B cell (primary cell): ENCODE measurements at places on chromosomes 7 and 10. TPM values are rescaled to one million over a fixed set of nuclear protein-coding genes. Genes with fewer than 3 reads are reported as not detected.

The TYW1B gene
- total RNA-seq, result 9.4 and 9.5 TPM in 2 replicates

The RBM20 gene
- not detected in 2 replicates for total RNA-seq

The NPY4R gene
- not detected in 2 replicates for total RNA-seq

The LRRC61 gene
- total RNA-seq, result 12.8 and 15.5 TPM in 2 replicates

The INHBA gene
- total RNA-seq, result not detected in 2 replicates

The SERPINE1 gene
- 0.07 TPM in 1 of 2 replicates, not detected in the other for total RNA-seq

The FOXP2 gene
- total RNA-seq, result not detected in 2 replicates

The VGF gene
- 0.12 and 0.17 TPM in 2 replicates for total RNA-seq

The TBRG4 gene
- 111 and 116 TPM in 2 replicates for total RNA-seq

The TMEM106B gene
- 28.3 and 30.2 TPM in 2 replicates for total RNA-seq

The HELLS gene
- 26.0 and 27.4 TPM in 2 replicates for total RNA-seq

The CELF2 gene
- total RNA-seq, result 112 and 114 TPM in 2 replicates

The ANKRD1 gene
- not detected in 2 replicates for total RNA-seq

The RPEL1 gene
- total RNA-seq, result not detected in 2 replicates

DNA sequence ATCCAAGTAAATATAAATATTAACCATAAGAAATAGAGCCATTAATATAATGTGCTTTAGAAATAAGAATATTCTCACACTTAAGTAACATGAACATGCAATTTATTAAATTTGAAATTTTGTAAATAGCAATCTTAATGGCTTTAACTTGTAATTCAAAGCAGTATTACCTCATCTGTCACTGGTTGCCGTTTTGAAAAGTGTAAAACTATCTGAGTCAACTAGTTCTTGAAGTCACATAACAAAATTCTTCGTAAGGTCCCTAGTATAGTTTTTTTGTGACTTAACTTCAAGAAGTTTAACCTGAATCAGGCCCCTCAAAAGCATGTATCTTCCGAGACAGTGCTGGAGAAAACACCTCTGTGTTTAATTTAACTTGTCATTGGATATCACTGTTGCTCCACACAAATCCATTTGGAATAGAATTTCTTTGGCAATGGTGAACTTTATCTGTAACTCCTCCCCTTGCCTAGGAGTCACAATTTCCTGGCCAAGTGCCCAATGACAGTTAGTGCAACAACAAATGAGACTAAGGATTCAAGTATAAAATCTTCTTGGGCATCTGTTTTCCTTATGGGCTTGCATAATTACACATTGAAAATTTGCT, 47.1 kb downstream of the NT5C2 start:
- no peak for DNase-seq

- peak; percentile 52 for DNase-seq
These were observed 99.3 kb downstream of the FAM53B start for GRCh38 chr10:124644771-124645415.

DNA sequence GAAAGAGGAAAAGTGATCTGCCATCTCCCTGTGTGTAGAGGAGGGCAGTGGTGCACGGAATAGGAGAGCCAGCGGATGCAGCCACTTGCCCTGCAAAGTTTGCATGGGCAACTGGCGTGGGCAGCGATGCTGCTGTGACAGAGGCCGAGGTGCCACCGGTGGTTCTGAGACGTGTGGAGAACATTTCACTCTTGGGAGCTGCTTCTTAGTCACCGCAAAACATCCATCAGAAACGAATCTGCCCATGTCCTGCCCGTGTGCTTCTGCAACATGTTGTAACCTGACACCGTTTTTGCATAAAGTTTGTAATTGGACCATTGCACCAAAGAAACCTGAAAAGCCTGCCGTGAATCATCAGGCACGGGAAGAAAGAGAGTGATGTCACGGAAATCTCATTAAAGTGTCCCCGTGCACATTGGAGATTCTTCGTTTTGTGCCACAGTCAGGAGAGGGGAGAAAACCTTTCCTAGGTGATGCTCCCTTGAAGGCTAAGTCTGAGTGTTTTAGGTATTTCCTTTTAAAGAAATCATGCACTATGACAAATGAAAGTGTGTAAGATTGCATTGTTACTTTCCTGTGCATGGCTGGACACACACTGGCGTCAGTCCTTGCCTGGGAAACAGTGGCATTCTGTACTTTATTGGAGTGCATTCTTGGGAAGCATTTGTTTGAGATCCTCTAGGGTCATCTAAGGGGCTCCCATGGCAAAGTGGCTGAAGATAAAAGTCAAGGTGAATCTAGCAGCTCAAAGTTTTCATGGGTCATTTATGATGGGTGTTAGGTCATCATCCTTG, 302.6 kb downstream of the KLF6 start:
- peak; percentile 17 for DNase-seq

GRCh38 chr10:103747193-103747865, 108.0 kb downstream of the SH3PXD2A start:
- DNase-seq, result no peak

DNA sequence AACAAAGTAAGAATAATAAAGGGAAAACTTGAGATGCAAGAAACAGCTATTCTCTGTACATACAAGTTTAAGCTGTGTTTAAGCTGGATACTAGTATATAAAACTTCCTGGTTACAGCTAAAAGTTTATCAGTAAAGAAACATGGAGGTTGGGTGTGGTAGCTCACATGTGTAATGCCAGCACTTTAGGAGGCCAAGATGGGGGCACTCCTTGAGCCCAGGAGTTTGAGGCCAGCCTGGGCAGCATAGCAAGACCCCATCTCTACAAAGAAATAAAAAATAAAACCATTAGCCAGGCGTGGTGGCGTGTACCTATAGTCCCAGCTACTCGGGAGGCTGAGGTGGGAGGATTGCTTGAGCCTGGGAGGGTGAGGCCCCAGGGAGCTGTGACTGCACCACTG, 3.2 kb downstream of the RSU1 start:
- no peak for DNase-seq

- no peak for DNase-seq
These were observed 113.6 kb upstream of the MYO3A start for GRCh38 chr10:25820472-25820871.

DNA sequence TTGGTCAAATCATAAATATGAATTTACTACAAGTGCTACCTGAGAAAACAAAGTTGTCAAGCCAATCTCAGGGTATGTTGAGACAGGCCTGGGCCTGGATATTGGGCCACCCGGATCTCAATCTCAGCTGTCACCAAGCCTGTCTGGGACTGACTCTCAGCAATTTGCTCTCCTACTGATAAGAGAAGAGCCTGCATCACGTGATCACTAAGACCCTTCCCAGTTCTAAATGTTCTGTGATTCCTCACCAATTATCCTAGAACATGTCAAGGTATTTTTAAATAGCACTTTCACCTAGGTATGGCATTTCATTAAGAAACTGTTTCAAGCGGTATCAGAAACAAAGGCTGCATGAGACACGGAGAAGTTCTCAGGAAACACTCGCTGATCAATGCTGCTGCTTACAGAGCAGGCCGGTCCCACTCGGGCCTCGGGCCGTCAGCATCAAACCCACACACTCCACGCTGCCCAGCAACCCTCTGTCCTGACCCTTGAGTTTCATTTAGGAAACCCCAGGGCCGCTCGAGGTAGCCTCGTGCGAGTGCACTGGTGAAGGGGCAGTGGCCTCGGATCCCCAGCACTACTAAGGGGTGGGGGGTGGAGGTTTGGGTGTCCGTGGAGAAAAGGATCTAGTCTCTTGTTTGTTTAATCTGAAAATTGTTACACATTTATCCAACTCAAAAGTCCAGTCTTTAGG, 4.1 kb downstream of the KLF6 start:
- no peak for DNase-seq

DNA sequence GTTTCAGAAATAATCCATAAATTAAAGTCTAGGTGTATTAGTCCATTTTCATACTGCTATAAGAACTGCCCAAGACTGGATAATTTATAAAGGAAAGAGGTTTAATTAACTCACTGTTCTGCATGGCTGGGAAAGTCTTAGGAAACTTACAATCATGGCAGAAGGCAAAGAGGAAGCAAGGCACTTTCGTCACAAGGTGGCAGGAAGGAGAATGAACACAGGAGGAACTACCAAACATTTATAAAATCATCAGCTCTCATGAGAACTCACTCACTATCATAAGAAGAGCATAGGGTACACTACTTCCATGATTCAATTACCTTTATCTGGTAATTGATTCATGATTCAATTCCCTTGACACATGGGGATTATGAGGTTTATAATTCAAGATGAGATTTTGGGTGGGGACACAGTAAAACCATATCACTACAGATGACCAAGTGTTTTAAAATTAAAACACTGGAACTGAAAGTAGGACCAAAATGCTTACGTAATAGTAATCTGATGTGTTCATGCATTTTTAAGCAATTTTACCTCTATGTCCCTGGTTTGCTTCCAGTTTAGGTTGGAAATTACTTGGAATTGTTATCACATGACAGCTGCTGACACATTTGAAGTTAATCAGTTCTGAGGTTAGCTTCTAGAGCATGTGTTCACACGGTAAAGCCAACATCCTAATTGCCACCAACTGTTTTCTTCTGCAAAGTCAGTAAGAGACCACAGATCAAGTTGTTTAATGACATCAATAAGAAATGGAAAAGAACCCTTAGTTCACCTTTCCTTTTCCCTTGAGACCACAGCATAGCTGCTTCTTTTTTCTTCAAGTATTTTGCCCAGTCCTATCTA, 48.4 kb upstream of the SEMA3C start:
- no peak for DNase-seq

DNA sequence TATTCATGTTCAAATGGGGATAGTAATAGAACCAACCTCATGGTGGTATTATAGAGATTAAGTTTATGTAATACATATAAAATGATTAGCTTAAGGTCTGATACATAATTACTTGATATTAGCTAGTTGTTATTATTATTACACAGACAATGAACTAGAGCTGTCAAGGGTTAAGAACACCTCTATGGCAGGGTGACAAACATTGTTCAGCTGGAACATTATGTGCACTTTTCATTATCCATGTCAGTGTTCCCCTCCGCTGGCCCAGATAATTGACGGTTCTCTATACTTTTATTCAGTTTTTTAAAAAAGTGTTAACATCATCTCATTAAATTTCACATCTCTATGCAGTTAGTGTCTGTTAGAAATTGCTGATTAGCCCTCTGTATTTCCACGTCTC, 142.1 kb downstream of the CDK14 start:
- DNase-seq, result no peak

DNA sequence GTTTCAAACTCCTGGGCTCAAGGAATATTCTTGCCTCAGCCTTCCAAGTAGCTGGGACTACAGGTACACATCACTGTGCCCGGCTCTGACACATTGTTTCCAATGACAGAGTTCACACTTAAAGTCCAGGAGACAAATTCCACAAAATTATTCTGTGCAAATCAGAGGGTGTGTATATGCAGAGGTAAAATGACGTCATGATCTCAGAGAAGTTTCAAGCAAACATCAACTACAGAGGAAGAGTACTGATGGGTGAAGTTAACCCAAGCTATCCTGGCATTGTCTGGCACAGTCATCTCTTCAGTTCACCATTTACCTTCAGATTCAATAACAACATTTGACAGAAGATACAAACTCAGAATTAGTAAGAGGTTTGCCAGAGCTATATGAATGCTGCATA, 388.9 kb downstream of the HPSE2 start:
- DNase-seq, result no peak

- no peak for DNase-seq
These were observed 44.0 kb upstream of the CRTAC1 start for GRCh38 chr10:98074315-98074911.

- DNase-seq, result no peak
These were observed 683.8 kb upstream of the ANKRD30A start for GRCh38 chr10:36441557-36441956.

GRCh38 chr10:5640036-5640435, 26.4 kb downstream of the ASB13 start:
- no peak for DNase-seq

DNA sequence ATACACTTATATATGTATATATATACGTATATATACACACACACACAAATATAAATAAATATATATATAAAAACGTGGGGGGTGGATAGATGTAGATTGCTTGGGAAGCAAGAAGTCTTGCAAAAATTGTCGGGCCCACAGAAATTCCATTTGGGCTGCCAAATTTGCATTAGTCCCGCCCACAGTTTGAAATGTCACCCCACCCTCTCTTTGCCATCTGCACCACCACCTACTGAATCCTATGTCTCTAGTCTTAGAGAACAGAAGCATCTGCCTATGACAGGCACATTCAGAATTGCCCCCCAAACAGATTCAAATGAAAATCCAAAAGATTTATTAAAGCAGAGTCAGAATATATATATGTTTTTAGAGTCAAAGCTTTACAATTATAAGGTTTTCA, 25.6 kb upstream of the CACNA2D1 start:
- DNase-seq, result no peak

DNA sequence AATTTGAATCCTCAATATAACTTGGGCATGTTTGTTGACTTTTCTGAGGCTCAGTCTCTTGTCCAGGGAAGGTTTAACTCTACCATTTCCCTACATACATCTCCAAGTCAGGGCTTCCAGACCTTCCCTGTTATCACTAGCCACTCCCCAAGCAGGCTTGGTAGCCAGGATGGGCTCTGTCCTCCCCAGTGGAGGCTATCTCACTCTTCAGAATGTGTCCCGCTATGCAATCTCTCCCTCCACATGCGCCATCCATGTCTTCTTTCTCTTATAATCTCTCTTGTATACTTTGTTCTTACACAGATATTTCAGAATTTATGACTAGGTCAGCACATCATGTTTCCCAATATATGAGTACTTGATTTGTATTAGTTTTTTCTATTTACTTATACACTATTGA, 310.4 kb downstream of the HGF start:
- DNase-seq, result no peak

DNA sequence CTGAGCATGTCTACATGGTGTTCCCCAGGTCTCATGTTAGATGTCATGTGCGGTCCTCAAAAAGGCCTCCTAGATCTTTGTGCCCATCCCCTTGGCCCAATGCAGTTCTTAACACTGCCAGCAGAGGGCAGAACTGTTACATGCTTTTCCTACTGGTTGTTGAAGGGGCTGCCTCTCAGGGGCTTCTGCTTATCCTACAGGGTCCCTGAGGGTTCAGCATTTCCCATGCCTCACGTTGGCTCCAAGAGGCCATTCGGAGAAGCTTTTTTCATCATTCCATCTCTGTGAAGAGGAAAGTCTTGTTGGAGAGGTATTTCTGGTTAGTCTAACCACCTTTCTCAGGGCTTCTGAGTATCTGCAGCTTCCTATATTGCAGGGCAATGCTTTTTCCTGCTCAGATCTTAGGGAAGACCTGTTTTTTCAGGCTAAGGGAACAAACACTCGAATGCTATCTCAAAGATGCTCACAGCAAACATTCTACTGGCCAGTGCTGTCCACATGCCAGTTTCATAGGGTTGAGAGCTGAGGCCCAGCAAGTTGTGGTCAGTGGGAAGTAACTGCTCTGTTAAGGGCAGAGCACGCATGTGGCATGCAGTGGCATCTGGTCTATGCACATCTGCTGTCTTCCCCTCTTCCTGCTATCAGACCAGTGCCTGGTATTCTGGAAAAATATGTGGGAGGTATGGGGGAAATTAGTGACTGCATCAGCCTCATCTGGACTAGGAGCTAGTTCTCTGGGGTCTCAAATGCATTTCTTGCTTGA, 31.5 kb downstream of the MBL2 start:
- DNase-seq, result peak; percentile 33
